ENCODE measurements at places on chromosomes 3 and 15. TPM values are rescaled to one million over a fixed set of nuclear protein-coding genes. Genes with fewer than 3 reads are reported as not detected.

- H3K27ac ChIP-seq: no peak overlapping the region
- no peaks in the 10 kb centered on the region for H3K36me3 ChIP-seq
- DNase-seq: no peak
- peaks cover 98% of the 10 kb centered on the region for H3K4me1 ChIP-seq
Measured at GRCh38 chr3:5134499-5134898, 12.4 kb downstream of the ARL8B start.

The TP63 gene
- total RNA-seq: 0.59 TPM

DNA sequence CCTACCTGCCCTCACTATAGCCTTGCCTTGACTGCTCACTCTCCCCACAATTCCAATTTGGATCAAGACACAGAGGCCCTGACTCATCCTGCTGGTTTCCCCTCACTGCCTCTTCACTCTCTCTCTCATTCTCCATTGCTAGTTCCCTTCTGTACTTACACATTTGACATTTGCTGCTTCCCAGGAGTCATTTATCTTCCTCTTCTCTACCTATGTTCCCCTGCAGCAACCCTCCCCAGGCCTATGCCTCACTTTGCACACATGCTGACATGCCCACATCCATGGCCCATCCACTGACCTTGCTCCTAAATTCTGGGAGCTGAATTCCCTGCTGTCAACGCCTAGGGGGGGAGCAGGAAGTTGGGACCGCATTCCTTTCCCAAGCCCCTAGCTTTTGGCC, 82.2 kb downstream of the SRGAP3 start:
- DNase-seq: no peak
- H3K27ac ChIP-seq: no peak overlapping the region
- H3K4me3 ChIP-seq: no peak overlapping the region
- no peaks in the 10 kb centered on the region for H3K36me3 ChIP-seq
- peaks cover 25% of the 10 kb centered on the region for H3K4me1 ChIP-seq

DNA sequence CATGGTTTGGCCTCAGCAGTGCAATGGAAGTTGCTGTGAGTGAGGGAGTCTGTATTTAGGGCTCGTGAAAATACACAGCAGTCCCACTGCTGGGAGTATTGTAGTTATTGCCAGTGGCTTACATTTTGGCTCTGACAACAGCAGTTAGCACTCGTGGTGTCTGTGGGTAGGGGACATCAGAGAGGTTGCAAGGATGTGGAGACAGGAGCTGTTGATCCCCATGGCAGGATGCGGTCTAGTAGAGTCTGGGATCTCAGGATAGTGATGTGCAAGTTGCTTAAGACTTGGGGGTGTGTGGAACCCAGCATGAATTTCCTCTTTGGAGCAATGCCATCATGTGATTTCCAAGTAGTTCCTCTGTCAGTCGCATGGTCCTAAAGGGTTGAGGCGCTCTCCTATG, 59.9 kb downstream of the GALK2 start:
- no peak for DNase-seq
- H3K4me3 ChIP-seq: no peak overlapping the region
- peaks cover 7% of the 10 kb centered on the region for H3K4me1 ChIP-seq
- no peaks in the 10 kb centered on the region for H3K27me3 ChIP-seq
- no peak overlapping the region for H3K27ac ChIP-seq

GRCh38 chr3:449711-450110, 253.1 kb downstream of the CHL1 start:
- DNase-seq: no peak
- H3K36me3 ChIP-seq: no peaks in the 10 kb centered on the region
- no peak overlapping the region for H3K4me3 ChIP-seq

The SPRED1 gene
- total RNA-seq: 24.0 TPM

The GDPGP1 gene
- total RNA-seq: 9.4 TPM

DNA sequence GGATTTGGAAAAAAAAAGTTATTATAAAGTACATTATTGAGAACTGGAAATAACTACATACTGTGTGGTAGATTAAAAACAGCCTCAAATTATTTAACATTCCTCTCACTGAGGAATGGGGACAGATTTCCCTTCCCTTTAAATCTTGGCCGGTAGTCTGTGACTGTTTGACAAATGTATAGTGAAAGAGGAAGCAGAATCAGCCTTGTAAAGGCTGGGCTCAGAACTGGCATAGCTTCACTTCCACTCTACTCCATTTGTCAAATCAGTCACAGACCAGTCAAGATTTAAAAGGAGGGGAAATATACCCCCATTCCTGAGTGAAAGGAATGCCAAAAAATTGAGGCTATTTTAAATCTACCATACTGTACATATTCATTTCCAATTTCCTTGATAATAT, 18.2 kb upstream of the B4GALT4 start:
- no peak overlapping the region for H3K27ac ChIP-seq
- no peaks in the 10 kb centered on the region for H3K36me3 ChIP-seq
- no peak for DNase-seq
- H3K4me3 ChIP-seq: no peak overlapping the region

GRCh38 chr3:100389025-100389424, 11.9 kb downstream of the TOMM70 start:
- DNase-seq: no peak
- H3K27me3 ChIP-seq: no peaks in the 10 kb centered on the region
- peaks cover 16% of the 10 kb centered on the region for H3K4me1 ChIP-seq
- no peak overlapping the region for H3K27ac ChIP-seq

The CCR3 gene
- 0.58 TPM for total RNA-seq

The H1-8 gene
- not detected for total RNA-seq

The SCG5 gene
- not detected for total RNA-seq

DNA sequence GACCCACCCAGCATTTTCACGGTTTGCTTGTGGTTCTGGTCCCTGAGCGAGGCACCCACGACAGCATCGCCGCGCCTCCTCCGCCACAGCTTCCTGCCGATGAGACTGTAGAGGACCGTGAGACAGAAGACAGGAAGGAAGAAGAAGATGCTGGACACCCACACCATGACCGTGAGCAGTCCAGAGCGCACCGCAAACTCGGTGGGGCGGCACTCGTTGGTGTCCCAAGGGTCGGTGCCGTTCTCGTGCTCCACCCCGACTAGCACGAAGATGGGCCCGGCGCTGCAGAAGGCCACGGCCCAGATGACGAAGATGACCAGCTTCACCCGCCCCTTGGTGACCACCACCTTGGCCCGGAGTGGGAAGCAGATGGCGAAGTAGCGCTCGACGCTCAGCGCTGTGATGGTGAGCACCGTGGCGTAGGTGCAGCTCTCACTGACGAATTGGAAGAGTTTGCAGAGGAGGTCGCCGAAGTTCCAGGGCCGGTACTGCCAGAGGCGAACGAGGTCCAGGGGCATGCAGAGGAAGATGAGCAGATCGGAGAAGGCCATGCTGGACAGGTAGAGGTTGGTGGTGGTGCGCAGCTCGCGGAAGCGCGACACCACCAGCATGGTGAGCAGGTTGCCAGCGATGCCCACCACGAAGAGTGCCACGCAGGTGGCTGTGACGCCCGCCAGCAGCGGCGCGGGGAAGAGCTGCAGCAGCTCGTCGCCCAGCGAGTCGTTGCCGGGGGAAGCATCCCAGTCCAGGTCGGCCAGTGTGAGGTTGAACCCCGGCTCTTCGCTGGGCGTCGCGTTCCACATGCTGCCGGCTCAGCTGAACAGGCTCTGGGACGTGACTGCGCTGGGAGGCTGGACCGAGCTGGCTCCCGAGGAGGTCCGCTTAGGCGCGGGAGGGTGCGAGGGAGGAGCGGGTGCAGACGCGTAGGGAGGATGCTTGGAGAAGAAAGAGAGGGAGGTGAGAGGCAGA, at the start of gene GHSR:
TSS of gene GHSR (minus strand) at position 846 of the 969 bp plus-strand sequence. CDS start at position 803, 43 bp downstream.
- H3K4me3 ChIP-seq: no peak within 1 kb of the TSS
- H3K4me1 ChIP-seq: peaks cover 25% of the 10 kb centered on the region
- H3K27ac ChIP-seq: no peak within 1 kb of the TSS
- no peaks in the 10 kb centered on the region for H3K36me3 ChIP-seq
- DNase-seq: no peak

DNA sequence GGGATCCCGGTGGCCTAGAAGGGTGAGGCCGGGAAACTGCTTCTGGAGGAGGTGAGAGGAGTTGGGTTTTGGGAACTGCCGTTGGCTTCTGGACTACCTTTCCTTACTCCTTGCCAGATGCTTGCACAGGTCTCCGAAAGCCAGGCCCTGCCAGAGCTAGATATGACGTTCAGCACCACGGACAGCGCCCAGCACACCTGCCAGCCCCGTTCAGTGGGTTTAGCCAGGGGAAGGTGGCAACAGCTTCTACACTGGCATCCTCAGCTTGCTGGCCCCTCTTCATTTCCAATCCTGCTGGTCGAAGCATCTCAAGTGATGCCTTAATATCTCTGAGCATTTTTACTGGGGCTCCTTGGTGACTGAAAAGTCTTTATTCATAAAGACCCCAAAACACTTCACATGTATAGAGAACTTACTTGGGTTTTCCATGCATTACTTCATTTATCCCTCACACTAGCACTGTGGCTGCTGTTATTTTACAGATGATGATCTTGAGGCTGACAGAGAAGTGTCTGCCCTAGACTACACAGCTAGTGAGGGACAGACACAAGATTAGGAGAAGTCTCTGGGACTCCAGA, 21.9 kb downstream of the HCN4 start:
- no peaks in the 10 kb centered on the region for H3K4me1 ChIP-seq
- H3K27ac ChIP-seq: no peak overlapping the region
- H3K27me3 ChIP-seq: no peaks in the 10 kb centered on the region

DNA sequence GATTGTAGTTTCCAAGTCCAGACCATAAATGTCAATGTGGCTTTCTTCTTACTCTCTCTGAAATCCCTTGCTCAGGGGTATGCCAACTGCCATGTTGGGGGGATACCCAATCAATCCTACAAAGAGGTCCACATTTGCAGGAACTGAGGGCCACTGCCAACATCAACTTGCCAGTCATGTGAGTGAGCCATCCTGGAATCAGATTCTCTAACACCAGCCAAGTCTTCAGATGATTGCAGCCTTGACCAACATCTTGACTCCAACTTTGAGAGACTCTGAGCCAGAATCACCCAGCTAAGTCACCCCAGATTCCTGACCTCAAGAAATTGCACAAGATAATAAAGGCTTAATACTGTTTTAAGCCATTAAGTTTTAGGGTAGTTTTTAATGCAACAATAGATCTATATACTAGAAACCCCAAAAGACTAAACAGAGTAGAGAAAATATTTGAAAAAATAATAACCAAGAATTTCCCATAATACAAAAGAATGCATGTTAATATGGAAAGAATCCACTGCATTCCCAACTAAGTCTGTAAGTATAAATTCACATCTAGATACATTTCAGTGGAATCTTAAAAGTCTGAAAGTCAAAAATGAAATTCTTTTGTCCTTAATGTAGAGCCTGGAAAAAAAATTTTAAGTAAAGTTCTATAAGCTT, 22.4 kb downstream of the ISG20 start:
- no peak for DNase-seq
- H3K4me1 ChIP-seq: peaks cover 21% of the 10 kb centered on the region
- no peak overlapping the region for H3K4me3 ChIP-seq
- H3K36me3 ChIP-seq: no peaks in the 10 kb centered on the region

DNA sequence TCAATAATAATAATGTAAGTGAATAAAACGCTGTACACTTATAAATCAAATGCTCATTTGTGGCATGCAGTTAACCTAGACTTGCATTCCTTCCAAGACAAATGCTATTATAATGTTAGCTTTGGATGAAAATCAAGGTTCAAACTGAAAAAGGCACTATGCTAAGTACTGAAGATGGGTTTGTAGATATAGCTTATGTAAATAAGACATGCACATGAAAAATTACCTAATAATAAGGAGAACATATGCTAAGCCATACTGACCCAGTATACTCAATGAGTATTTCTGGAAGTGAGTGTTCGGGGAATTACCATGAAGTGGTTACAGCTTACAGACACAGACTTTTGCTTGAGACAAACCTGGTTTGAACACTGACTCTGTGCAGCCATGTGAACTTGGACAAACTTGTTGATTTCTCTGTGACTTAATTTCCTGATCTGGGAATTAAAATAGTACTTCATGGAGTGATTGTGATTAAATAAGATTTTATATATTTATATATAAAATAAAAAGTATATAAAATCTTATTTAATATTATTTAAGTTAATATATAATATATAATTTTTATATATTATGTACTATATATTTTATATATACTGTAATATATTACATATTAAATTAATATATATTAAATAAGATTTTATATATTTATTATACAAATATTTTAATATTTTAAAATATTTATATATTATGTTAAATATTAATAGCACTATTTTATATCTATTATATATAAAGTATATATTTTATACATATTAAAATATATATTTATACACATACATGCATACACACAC, 159.2 kb downstream of the ZPLD1 start:
- H3K4me3 ChIP-seq: no peak overlapping the region
- H3K27me3 ChIP-seq: no peaks in the 10 kb centered on the region
- no peaks in the 10 kb centered on the region for H3K36me3 ChIP-seq
- H3K27ac ChIP-seq: no peak overlapping the region
- H3K4me1 ChIP-seq: no peaks in the 10 kb centered on the region

GRCh38 chr3:51686512-51687215, 15.6 kb downstream of the TEX264 start:
- H3K27me3 ChIP-seq: no peaks in the 10 kb centered on the region
- peaks cover 94% of the 10 kb centered on the region for H3K4me1 ChIP-seq
- no peak overlapping the region for H3K4me3 ChIP-seq

GRCh38 chr3:159929171-159930141, 59.2 kb upstream of the IL12A start:
- peak overlapping the region; percentile 1 for H3K27ac ChIP-seq
- DNase-seq: no peak
- peaks cover 5% of the 10 kb centered on the region for H3K4me1 ChIP-seq
- H3K36me3 ChIP-seq: no peaks in the 10 kb centered on the region

DNA sequence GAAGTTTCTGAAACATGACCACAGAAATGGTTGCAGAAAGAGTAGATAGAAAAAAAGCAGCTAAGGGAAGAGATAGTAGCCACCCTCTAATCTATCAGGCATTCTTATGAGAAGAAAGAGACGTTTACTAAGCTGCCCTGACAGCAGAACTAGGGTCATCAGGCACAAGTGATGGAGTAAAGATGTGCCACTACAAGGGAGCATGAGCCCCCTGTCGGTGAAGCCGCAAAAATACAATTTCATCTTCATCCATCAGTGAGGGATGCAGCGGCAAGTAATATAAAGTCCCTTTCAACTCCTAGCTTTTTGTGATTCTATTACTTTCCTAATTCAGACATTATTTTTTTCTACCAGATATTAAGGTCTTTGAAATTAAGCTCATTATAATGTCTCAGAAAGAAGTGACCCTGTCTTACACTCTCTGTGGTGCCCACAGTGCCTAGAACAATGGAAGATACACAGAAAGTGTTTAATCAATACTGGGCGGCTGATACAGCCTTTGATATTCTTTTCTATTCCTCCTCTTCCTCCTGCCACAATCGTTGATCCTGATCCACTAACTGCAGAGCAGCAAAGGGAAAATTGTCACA, 651.6 kb downstream of the NTRK3 start:
- no peaks in the 10 kb centered on the region for H3K27me3 ChIP-seq
- H3K4me1 ChIP-seq: no peaks in the 10 kb centered on the region
- no peaks in the 10 kb centered on the region for H3K36me3 ChIP-seq
- H3K27ac ChIP-seq: no peak overlapping the region

The MUSTN1 gene
- 2.7 TPM for total RNA-seq

DNA sequence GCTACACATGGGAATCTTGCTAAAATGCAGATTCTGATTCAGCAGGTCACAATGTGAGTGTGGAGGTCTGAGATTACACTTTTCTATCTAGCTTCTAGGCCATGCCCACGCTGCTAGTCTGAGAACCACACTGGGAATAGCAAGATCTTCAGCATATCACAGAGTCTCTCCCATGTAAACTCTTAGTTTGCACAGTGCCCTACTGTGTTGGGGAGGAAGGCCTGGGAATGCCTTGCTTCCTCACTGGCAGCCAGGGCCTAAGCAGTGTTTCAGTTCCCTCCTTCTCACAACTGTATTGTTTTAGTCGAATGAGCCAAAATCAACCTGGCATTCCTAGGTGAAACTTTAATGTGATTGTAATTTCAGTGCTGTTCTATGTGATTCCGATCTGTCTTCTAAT, 180.0 kb upstream of the EIF1B start:
- no peaks in the 10 kb centered on the region for H3K27me3 ChIP-seq
- DNase-seq: no peak
- no peaks in the 10 kb centered on the region for H3K4me1 ChIP-seq
- no peak overlapping the region for H3K4me3 ChIP-seq

All from spleen (tissue), 13 donors.